ENCODE measurements at places on chromosomes 11 and 22.

GRCh38 chr11:2276280-2277007 is 6.1 kb upstream of the ASCL2 start:
- peaks cover 5% of the 10 kb centered on the region for H3K4me1 ChIP-seq
- no peak overlapping the region for H3K4me3 ChIP-seq
- H3K36me3 ChIP-seq: peaks cover 3% of the 10 kb centered on the region

DNA sequence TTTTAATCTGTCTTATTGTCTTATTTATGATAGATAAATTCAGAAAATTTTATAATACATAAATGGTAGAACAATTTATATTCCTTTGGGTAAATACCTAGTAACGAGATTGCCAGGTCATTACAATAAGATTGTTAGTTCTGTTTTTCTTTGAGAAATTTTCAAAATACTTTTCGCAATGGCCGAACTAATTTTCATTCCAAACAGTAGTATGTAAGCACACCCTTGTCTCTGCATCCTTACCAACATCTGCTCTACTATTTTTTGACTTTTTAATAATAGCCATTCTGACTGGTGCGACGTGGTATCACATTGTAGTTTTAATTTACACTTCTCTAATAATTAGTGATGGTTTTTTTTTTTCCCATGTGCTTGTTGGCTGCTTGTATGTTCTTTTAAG is 351.4 kb upstream of the LUZP2 start:
- H3K4me3 ChIP-seq: no peak overlapping the region
- DNase-seq: no peak
- H3K27ac ChIP-seq: no peak overlapping the region
- no peaks in the 10 kb centered on the region for H3K36me3 ChIP-seq
- no peaks in the 10 kb centered on the region for H3K4me1 ChIP-seq
- H3K27me3 ChIP-seq: no peaks in the 10 kb centered on the region

DNA sequence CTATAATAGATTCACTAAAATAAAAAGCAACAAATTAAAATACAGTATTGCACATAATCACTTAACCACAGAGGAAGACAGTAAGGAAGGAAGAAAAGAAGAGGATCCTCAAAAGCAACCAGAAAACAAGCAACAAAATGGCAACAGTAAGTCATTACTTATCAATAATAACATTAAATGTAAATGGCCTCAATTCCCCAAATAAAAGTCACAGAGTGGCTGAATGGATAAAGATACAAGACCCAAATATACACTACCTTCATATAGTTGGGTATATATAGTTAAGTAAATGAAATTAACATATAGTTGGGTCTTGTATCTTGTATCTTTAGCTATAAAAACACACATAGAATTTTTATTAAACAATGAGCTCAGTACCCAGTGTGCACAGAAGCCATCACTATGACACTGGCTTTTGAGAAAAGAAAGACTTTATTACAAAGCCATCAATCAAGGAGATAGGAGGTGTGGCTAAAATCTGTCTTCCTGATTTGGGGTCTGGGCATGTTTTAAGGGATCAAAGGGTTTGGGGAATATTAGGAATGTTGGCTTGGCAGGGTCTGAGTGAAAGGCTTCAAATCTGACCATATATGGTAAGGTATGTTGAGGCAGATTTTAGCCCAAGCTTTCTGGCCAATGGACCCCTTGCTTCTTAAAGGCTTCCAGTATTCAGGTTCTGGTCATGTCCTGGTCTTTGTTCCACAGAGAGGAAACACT is 13.4 kb upstream of the GLYAT start:
- no peaks in the 10 kb centered on the region for H3K27me3 ChIP-seq
- H3K4me1 ChIP-seq: peaks cover 6% of the 10 kb centered on the region
- H3K27ac ChIP-seq: no peak overlapping the region
- H3K36me3 ChIP-seq: peaks cover 4% of the 10 kb centered on the region

- no peaks in the 10 kb centered on the region for H3K36me3 ChIP-seq
- no peak overlapping the region for H3K4me3 ChIP-seq
- no peak for DNase-seq
- H3K27ac ChIP-seq: no peak overlapping the region
- no peaks in the 10 kb centered on the region for H3K4me1 ChIP-seq
Measured at GRCh38 chr11:30091737-30092136, 74.9 kb upstream of the KCNA4 start.

DNA sequence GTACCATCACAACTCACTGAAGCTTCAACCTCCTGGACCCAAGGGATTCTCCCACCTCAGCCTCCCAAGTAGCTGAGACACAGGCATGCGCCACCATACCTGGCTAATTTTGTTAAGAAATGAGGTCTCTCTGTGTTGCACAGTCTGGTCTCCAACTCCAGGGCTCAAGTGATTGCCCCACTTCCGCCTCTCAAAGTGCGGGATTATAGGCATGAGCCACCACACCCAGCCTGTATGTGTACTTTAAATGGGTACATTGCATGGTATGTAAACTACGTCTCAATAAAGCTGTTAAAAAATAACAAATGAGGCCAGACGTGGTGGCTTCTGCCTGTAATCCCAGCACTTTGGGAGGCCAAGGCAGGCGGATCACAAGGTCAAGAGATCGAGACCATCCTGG is 36.2 kb upstream of the DDX6 start:
- no peaks in the 10 kb centered on the region for H3K36me3 ChIP-seq
- DNase-seq: no peak
- H3K27me3 ChIP-seq: no peaks in the 10 kb centered on the region
- no peak overlapping the region for H3K4me3 ChIP-seq
- no peak overlapping the region for H3K27ac ChIP-seq

- peaks cover 37% of the 10 kb centered on the region for H3K4me1 ChIP-seq
- H3K4me3 ChIP-seq: peak overlapping the region; percentile 96
- DNase-seq: no peak
- H3K27ac ChIP-seq: peak overlapping the region; percentile 53
Measured at GRCh38 chr11:75563978-75564552, 2.0 kb downstream of the SERPINH1 start.

DNA sequence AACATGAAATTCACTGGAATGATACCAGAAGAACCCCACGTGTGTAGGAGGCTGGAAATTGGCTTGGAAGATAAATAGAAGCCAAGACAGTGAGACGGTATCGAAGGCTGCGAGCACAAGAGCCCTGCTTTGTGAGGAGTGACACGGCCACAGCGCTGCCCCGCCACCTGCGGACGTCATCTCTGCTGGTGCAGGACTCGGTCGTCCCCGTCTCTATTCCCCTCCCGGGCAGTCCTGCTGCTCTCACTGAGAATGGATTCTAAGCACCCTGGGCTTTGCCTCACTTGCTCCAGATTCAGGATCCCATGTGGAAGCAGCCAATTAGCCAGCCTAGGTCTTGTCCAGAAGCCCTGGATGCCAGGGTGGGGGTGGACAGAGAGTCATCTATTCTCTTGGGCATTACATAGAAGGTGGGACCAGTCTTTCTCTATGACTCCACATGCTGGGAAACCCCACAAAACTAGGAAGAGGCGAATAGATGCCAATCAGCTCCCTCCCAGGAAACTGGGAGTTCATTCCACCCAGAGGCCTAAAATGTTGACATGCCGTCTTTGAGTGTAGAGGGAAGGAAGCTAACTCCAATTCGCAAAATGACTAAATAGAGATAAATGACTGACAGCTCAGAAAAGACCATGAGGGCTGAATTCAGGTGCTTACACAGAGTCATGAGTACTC is 25.1 kb downstream of the APOL3 start:
- H3K4me1 ChIP-seq: peaks cover 13% of the 10 kb centered on the region
- H3K36me3 ChIP-seq: peaks cover 14% of the 10 kb centered on the region
- H3K4me3 ChIP-seq: no peak overlapping the region
- DNase-seq: no peak

DNA sequence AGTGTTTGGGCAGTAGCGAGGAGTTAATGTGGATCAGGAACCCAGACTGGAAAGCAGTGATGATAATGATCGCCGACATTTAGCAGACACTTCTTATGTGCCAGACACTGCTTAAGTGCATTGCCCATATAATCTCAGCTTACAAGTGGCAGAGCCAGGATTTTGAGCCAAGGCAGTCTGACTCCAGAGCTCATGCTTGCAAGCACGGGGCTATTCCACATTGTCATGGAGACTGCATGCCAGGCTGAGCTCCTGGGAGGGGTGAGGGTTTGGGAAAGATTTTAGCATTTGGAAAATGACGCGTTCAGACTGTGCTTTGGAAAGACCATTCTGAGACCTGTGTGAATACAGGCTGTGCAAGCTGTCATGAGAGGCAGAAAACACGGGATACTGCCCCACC is 302.7 kb downstream of the DDX10 start:
- no peaks in the 10 kb centered on the region for H3K4me1 ChIP-seq
- H3K27ac ChIP-seq: no peak overlapping the region
- H3K36me3 ChIP-seq: no peaks in the 10 kb centered on the region
- peaks cover 13% of the 10 kb centered on the region for H3K27me3 ChIP-seq
- H3K4me3 ChIP-seq: no peak overlapping the region

DNA sequence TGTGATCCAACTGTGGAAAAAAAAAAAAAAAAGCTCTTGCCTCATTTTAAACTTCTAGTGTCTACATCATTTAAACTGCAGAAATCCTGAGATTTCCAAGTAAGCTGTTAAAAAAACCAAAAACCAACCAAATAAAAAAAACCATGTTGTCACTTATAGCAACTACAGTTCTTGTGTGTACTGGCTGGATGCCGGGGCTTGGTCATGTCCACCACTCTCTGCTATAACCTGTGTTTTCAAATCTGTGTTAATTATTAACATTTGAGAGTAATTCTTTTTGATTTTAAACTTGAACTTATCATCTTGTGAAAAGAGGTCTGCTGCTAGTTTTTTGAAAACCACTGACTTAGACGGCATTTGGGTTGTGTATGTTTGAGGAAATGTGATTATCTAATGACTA is 32.2 kb upstream of the BID start:
- H3K36me3 ChIP-seq: peaks cover 3% of the 10 kb centered on the region
- DNase-seq: no peak
- H3K27me3 ChIP-seq: no peaks in the 10 kb centered on the region
- H3K4me1 ChIP-seq: peaks cover 1% of the 10 kb centered on the region
- H3K4me3 ChIP-seq: no peak overlapping the region

DNA sequence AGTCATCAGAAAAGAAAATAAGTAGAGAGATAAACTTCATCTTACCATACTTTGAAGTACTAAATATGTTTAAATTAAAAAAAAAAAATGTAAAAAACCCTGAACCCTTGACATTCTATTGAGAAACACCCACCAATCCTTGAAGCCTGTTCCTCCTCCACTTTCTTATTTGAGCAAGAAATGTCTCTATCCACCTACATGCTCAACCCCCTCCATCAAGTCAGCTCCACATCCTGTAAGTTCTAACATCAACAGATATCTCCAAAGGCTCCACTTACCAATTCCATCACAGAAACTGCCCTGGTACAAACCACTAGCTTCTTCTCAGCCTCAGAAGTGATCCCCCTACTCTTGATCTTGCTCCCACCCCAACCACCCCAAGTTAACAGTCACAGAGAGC is 32.5 kb upstream of the FAT3 start:
- no peaks in the 10 kb centered on the region for H3K36me3 ChIP-seq
- H3K27me3 ChIP-seq: no peaks in the 10 kb centered on the region
- no peak for DNase-seq
- no peak overlapping the region for H3K4me3 ChIP-seq

DNA sequence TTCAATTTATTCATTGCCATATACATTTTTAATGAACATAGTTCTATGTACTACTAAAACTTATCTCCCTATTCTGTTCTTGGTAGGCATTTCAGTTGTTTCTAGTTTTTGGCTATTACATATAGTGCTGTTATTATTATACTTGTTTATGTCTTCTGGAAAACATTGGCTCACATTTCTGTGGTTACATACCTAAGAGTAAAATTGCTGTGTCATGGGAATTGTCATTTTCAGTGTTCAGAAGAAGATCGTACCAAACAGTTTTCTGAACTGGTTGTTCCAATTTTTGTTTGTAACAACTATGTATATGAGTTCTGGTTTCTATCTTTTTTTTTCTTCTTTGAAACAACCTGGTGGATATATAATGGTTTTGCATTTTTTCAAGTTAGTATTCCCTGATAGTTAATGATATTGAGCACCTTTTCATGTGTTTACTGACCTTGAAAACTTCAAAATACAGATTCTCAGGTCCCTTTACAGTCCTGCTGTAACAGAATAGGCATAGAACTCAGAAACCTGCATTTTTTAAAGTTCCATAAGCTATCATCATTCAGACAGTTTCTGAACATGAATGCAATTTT is 230.7 kb downstream of the JRKL start:
- H3K27me3 ChIP-seq: no peaks in the 10 kb centered on the region
- H3K4me3 ChIP-seq: no peak overlapping the region
- no peak overlapping the region for H3K27ac ChIP-seq
- no peaks in the 10 kb centered on the region for H3K36me3 ChIP-seq
- no peaks in the 10 kb centered on the region for H3K4me1 ChIP-seq

GRCh38 chr11:65571940-65572339 is 398 bp upstream of the FAM89B start:
- H3K4me1 ChIP-seq: peaks cover 48% of the 10 kb centered on the region
- peak overlapping the region; percentile 98 for H3K27ac ChIP-seq
- peak overlapping the region; percentile 94 for H3K4me3 ChIP-seq
- H3K27me3 ChIP-seq: no peaks in the 10 kb centered on the region

GRCh38 chr11:134409552-134410429 is 2.3 kb downstream of the B3GAT1 start:
- no peak overlapping the region for H3K27ac ChIP-seq
- DNase-seq: no peak
- peaks cover 8% of the 10 kb centered on the region for H3K4me1 ChIP-seq
- peaks cover 52% of the 10 kb centered on the region for H3K27me3 ChIP-seq
- no peak overlapping the region for H3K4me3 ChIP-seq

GRCh38 chr22:39589875-39590274 is 19.3 kb downstream of the CACNA1I start:
- H3K27me3 ChIP-seq: peaks cover 9% of the 10 kb centered on the region
- no peak overlapping the region for H3K27ac ChIP-seq
- H3K4me1 ChIP-seq: peaks cover 4% of the 10 kb centered on the region
- H3K36me3 ChIP-seq: no peaks in the 10 kb centered on the region
- no peak for DNase-seq

- H3K4me1 ChIP-seq: no peaks in the 10 kb centered on the region
- H3K27ac ChIP-seq: no peak overlapping the region
- no peak for DNase-seq
- H3K27me3 ChIP-seq: no peaks in the 10 kb centered on the region
- no peaks in the 10 kb centered on the region for H3K36me3 ChIP-seq
- H3K4me3 ChIP-seq: no peak overlapping the region
Measured at GRCh38 chr22:30033901-30034300, 46.4 kb upstream of the HORMAD2 start.

DNA sequence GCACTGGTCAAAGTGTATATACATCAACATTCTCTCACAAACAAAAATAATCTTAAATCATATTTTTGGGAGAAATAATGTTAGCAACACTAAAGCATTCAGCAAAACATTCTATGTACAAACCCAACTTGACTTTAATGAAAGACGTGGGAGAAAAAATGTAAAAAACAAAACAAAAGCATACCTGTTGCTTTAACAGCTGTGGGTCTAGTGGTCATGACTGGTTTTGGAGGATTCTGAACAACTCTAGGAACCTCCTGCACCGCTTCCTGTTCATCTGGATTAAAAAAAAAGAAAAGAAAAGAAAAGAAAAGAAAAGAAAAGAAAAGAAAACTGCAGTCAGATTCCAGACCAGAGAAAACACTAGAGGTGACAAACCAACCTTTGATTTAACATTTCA is 2.1 kb downstream of the FNBP4 start:
- H3K36me3 ChIP-seq: peaks cover 18% of the 10 kb centered on the region
- no peaks in the 10 kb centered on the region for H3K27me3 ChIP-seq
- peak overlapping the region; percentile 99 for H3K27ac ChIP-seq
- peaks cover 15% of the 10 kb centered on the region for H3K4me1 ChIP-seq
- H3K4me3 ChIP-seq: peak overlapping the region; percentile 95

- H3K36me3 ChIP-seq: no peaks in the 10 kb centered on the region
- H3K27me3 ChIP-seq: peaks cover 35% of the 10 kb centered on the region
- H3K27ac ChIP-seq: no peak overlapping the region
Measured at GRCh38 chr22:22060200-22061084, 77.9 kb upstream of the TOP3B start.

All from activated naive CD8-positive, alpha-beta T cell treated with anti-CD3 and anti-CD28 coated beads, Interleukin-2, amount 10 ng/mL, durations not matched to agents 7 days and 5 days (primary cell).